ENCODE measurements at places on chromosomes 12 and 14. TPM values are rescaled to one million over a fixed set of nuclear protein-coding genes. Genes with fewer than 3 reads are reported as not detected.

The ARHGAP9 gene
- total RNA-seq, result not detected

The FGF6 gene
- total RNA-seq, result not detected

The GPR137C gene
- 0.87 TPM for total RNA-seq

The KLHL33 gene
- 0.34 TPM for total RNA-seq

The PEX5 gene
- total RNA-seq, result 23.8 TPM

The POTEM gene
- not detected for total RNA-seq
